ENCODE measurements at places on chromosomes 13 and 19. TPM values are rescaled to one million over a fixed set of nuclear protein-coding genes. Genes with fewer than 3 reads are reported as not detected.

- H3K27ac ChIP-seq, result no peak overlapping the region
- H3K27me3 ChIP-seq, result no peaks in the 10 kb centered on the region
- no peak for DNase-seq
- H3K36me3 ChIP-seq, result no peaks in the 10 kb centered on the region
Measured at GRCh38 chr13:53124623-53125022, 96.0 kb downstream of the OLFM4 start.

GRCh38 chr13:32334671-32335070 is 19.4 kb downstream of the BRCA2 start:
- H3K27ac ChIP-seq, result no peak overlapping the region
- H3K4me1 ChIP-seq, result no peaks in the 10 kb centered on the region
- DNase-seq, result no peak
- no peaks in the 10 kb centered on the region for H3K27me3 ChIP-seq
- H3K4me3 ChIP-seq, result no peak overlapping the region
- H3K36me3 ChIP-seq, result no peaks in the 10 kb centered on the region

DNA sequence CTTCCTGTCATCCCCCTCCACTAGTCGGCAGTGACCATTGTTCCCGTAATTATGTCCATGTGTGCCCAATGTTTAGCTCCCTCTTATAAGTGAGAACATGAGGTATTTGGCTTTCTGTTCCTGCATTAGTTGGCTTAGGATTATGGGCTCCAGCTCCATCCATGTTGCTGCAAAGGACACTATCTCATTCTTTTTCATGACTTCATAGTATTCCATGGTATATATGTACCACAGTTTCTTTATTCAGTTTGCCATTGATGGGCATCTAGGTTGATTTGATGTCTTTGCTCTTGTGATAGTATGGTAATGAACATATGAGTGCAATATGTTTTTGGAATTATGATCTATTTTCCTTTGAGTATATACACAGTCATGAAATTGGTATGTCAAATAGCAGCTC is 522.1 kb downstream of the DCT start:
- no peaks in the 10 kb centered on the region for H3K4me1 ChIP-seq
- no peak overlapping the region for H3K4me3 ChIP-seq
- H3K27ac ChIP-seq, result no peak overlapping the region

Gene CEACAM7
- not detected for polyA plus RNA-seq

GRCh38 chr19:14835011-14835410 is at the start of the genes OR7A5 and OR7C1:
Gene OR7A5 (minus strand): TSS chr19:14835185. CDS start chr19:14828241, 6,944 bp downstream.
Gene OR7C1 (minus strand): TSS chr19:14835185. CDS start chr19:14800136, 35,049 bp downstream.
- DNase-seq, result no peak
- H3K27ac ChIP-seq, result no peak within 1 kb of the TSS
- H3K4me1 ChIP-seq, result no peaks in the 10 kb centered on the region

Gene TEX29
- not detected for polyA plus RNA-seq

DNA sequence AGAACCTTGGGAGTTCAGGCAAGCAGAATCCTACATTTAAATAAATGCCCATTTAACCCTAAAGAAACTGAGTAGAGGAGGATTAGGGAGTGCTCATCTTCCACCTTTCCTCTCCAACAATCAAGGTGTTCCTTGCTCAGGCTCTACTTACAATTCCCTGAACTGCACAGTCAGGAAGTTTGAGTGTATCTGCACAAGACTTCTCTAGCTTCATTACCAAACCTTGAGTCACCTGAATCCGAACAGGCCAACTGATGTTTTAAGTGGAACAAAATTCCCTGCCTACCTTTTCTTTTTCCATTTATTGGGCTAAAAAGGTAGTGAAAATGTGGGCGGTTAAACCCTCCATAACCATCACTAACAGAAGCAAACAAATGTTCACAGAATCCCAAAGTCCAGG is 78.3 kb downstream of the FOXO1 start:
- DNase-seq, result no peak
- H3K27me3 ChIP-seq, result peaks cover 4% of the 10 kb centered on the region
- H3K27ac ChIP-seq, result no peak overlapping the region
- H3K4me3 ChIP-seq, result no peak overlapping the region

DNA sequence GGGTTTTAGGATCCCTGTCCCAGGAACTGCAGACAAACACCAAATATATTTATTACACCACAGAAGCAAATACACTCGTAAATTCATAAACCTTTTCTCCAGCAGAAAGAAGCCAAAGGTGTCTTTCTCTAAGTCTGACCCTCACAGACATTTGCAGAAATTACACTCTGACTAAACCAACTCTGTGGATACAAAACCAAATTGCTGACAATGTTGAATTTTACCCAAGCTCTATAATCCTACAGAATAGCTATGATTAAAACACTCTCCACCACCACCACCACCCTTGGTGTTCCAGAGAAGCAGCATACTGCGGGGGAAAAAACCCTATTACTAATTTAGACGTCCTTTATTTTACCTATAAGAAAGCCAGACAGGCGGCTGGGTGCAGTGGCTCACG is 5.2 kb downstream of the ZNF564 start:
- H3K4me1 ChIP-seq, result peaks cover 65% of the 10 kb centered on the region
- no peak for DNase-seq
- peaks cover 3% of the 10 kb centered on the region for H3K27me3 ChIP-seq
- peak overlapping the region; percentile 43 for H3K27ac ChIP-seq

Gene ATP5F1D
- polyA plus RNA-seq, result 310 TPM

Gene SYCN
- polyA plus RNA-seq, result not detected

DNA sequence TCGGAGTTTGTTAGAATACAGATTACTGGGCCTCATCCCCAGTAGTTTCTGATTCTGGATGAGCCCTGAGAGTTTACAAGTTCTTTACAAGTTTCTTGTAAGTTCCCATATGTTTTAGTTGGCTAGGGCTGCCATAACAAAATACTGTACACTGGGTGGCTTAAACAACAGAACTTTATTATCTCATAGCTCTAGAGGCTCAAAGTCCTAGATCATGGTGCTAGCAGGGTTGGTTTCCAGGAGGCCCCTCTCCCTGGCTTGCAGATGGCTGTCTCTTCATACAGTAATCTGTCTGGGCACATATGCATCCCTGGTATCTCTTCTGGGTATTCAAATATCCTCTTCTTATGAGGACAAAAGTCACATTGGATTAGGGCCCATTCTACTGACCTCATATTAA is 167.2 kb downstream of the KLF5 start:
- no peak overlapping the region for H3K4me3 ChIP-seq
- H3K27me3 ChIP-seq, result peaks cover 8% of the 10 kb centered on the region
- no peak overlapping the region for H3K27ac ChIP-seq
- H3K4me1 ChIP-seq, result peaks cover 37% of the 10 kb centered on the region

- no peak for DNase-seq
- no peak overlapping the region for H3K4me3 ChIP-seq
- H3K27me3 ChIP-seq, result no peaks in the 10 kb centered on the region
- peaks cover 10% of the 10 kb centered on the region for H3K36me3 ChIP-seq
- no peaks in the 10 kb centered on the region for H3K4me1 ChIP-seq
- no peak overlapping the region for H3K27ac ChIP-seq
Measured at GRCh38 chr19:19342086-19343015, 21.7 kb downstream of the MAU2 start.

- peak within 1 kb of the TSS; percentile 64 for H3K4me3 ChIP-seq
- peaks cover 22% of the 10 kb centered on the region for H3K4me1 ChIP-seq
- peak; percentile 58 for DNase-seq
- no peaks in the 10 kb centered on the region for H3K36me3 ChIP-seq
- no peak within 1 kb of the TSS for H3K27ac ChIP-seq
- no peaks in the 10 kb centered on the region for H3K27me3 ChIP-seq
Measured at GRCh38 chr19:3606690-3607289, at the start of gene TBXA2R. Gene TBXA2R (minus strand): TSS chr19:3606875. CDS start chr19:3600634, 6,241 bp downstream.

Gene CGB5
- not detected for polyA plus RNA-seq
